NCI-H1694 (cell line): ENCODE measurements at places on chromosomes 12 and 14.

- no peak for DNase-seq
Measured at GRCh38 chr12:97594236-97595088, 131.9 kb downstream of the RMST start.

DNA sequence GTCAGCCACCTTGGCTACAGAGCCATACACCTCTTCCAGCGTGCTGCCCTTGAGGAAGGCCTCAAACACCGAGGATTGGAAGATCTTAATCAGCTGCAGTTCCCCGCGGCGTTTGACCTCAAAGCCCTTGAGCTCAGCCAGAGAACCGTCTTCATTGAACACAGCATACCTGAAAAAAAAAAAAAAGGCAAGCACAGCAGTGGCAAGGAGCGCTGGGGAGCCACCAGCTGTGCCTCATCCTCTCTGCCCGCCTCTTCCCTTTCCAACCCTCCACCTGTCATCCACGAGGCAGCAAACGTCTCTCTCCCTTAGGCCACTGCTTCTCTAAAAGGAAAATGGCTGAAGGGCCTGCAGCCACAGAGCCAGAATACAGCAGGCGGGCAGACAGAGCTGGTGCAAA is 26.1 kb downstream of the POLE start:
- DNase-seq = no peak

- DNase-seq = no peak
Measured at GRCh38 chr14:74634964-74635363, 22.9 kb upstream of the LTBP2 start.

DNA sequence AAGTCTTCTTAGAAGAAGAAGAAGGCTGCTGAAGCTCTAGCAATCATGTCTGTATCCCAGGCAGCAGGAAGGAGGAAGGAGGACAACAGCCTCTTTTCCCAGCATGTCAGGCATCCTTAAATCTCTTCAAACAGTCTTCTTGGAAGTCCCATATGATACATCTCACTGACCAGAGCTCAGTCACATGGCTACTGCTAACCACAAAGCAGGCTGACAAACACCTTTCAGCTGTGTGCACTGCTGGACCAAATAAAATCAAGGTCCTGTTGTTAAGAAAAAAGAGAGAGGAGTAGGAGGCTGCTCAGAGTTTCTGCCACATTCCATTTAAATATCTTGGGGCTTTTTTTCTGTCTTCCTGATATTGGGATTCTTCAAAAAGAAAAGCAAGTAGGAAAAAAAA is 203.4 kb upstream of the PELI2 start:
- DNase-seq = no peak

GRCh38 chr12:14188744-14189143 is 176.7 kb upstream of the ATF7IP start:
- no peak for DNase-seq

- no peak for DNase-seq
Measured at GRCh38 chr14:35122696-35123387, 490 bp downstream of the PRORP start.

- DNase-seq = no peak
Measured at GRCh38 chr12:6960593-6961277, 9.6 kb downstream of the PTPN6 start.

- no peak for DNase-seq
Measured at GRCh38 chr14:26606729-26607312, 9.0 kb upstream of the NOVA1 start.

- DNase-seq = no peak
Measured at GRCh38 chr14:91171291-91171690, 57.4 kb downstream of the DGLUCY start.

- DNase-seq = no peak
Measured at GRCh38 chr12:10094646-10095395, 4.0 kb downstream of the CLEC1A start.

- peak; percentile 58 for DNase-seq
Measured at GRCh38 chr14:62133776-62134550, 371.7 kb downstream of the SNAPC1 start.

GRCh38 chr14:90460136-90460535 is 63.3 kb downstream of the CALM1 start:
- no peak for DNase-seq

- no peak for DNase-seq
Measured at GRCh38 chr12:115880238-115880637, 397.3 kb downstream of the MED13L start.
